ENCODE measurements at places on chromosomes 5 and 9. TPM values are rescaled to one million over a fixed set of nuclear protein-coding genes. Genes with fewer than 3 reads are reported as not detected.

TAF11L5 gene
- not detected for polyA plus RNA-seq

DMRT3 gene
- polyA plus RNA-seq = 1.5 TPM

PCDHGB4 gene
- polyA plus RNA-seq = 5.1 TPM

TPPP gene
- polyA plus RNA-seq = 0.93 TPM

ANKRD20A1 gene
- 0.86 TPM for polyA plus RNA-seq

SPATA31A3 gene
- polyA plus RNA-seq = not detected

DIRAS2 gene
- 6.2 TPM for polyA plus RNA-seq

SH3RF2 gene
- 5.0 TPM for polyA plus RNA-seq

PDE4D gene
- polyA plus RNA-seq = 27.6 TPM

PAEP gene
- polyA plus RNA-seq = not detected

C9orf153 gene
- 0.21 TPM for polyA plus RNA-seq

NDUFS6 gene
- polyA plus RNA-seq = 59.7 TPM

MCTP1 gene
- 5.6 TPM for polyA plus RNA-seq

SLIT3 gene
- 60.5 TPM for polyA plus RNA-seq

MAPK9 gene
- 39.3 TPM for polyA plus RNA-seq
